Activated naive CD4-positive, alpha-beta T cell treated with Interleukin-2 at 50 U/mL for 16 hours (primary cell): ENCODE measurements at places on chromosomes 1 and 21.

GRCh38 chr21:14486869-14487268, 59.2 kb downstream of the SAMSN1 start:
- DNase-seq, result no peak

- DNase-seq, result no peak
Observed at GRCh38 chr1:229856009-229856650, 210.9 kb upstream of the GALNT2 start.

DNA sequence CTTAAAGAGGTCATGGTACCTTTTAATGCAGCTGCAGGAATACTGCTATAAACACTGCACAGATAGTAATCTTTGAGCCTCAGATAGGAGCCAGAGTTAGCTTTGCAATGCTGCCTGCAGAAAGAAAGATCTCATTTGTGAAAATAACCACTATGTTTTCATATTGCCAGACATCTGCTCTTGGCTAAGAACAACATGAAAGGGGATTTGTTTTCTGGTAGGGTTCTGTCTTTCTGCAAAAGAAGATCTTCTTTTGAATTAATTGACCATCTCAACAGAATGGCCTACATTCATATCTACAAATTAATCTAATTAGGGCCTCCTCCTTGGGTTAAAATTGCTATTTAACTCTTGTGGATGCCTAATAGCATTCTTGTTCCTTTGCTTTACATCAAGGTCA, 177.6 kb upstream of the DPYD start:
- DNase-seq, result no peak

DNA sequence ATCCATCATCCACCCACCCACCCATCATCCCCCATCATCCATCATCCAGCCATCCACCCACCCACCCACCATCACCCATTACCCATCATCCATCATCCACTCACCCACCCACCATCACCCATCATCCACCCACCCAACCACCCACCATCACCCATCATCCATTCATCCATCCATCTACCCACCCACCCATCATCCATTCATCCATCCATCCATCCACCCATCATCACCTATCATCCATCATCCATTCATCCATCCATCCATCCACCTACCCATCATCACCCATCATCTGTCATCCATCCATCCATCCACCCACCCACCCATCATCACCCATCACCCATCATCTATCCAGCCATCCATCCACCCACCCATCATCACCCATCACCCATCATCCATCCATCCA, 81.5 kb downstream of the ADARB1 start:
- no peak for DNase-seq

DNA sequence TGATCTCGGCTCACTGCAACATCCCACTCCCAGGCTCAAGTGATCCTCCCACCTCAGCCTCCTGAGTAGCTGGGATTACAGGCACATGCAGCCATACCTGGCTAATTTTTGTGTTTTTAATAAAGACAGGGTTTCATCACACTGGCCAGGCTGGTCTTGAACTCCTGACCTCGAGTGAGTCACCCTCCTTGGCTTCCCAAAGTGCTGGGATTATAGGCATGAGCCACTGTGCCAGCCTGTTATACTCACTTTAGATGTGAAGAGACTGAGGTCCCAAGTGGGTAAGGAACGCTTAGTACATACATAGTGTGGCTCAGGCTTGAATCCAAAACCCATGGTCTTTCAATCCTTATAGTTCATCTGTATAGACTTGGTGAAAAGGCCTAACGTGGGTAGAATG, 63.7 kb upstream of the EPS8L3 start:
- no peak for DNase-seq

- no peak for DNase-seq
Observed at GRCh38 chr1:5917281-5917590, 75.0 kb downstream of the NPHP4 start.

DNA sequence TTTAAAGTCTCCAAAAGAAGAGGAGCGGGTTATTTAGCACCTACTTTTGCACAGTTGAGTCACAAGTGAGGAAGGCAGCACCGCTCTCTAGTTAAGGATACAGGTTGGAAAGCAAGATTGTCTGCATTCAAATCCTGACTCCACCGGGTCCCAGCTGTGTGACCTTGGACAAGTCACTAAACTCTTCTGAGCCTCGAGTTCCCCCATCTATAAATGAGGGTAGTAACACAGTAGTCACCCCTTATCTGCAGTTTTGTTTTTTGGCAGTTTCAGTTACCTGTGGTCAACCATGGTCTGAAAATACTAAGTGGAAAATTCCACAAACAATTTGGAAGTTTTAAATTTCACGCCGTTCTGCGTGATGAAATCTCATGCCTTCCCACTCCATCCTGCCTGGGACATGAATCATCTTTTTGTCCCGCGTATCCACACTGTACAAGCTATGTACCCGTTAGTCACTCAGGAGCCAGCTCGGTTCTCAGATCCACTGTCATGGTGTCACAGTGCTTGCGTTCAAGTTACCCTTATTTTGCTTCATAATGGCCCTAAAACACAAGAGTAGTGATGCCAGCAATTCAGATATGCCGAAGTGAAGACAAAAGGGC, 49.4 kb downstream of the CAPZB start:
- DNase-seq, result peak; percentile 51

DNA sequence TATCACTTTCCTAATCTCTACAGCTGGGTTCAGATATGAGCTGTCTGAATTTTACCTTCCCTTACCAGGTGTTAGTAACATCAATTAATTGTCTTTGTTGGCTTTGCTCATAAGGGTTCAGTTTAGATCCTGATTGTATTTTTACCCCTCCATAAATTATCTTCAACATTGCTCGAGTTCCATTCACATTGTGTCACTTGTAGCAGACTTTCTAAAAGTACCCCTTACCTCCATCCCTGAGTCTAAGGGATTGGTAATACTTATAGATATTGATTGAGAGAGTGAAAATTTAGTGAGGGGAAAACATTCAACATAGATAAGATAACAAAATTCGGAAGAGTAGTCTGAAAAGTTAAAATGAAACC, 7.3 kb downstream of the RASAL2 start:
- no peak for DNase-seq

DNA sequence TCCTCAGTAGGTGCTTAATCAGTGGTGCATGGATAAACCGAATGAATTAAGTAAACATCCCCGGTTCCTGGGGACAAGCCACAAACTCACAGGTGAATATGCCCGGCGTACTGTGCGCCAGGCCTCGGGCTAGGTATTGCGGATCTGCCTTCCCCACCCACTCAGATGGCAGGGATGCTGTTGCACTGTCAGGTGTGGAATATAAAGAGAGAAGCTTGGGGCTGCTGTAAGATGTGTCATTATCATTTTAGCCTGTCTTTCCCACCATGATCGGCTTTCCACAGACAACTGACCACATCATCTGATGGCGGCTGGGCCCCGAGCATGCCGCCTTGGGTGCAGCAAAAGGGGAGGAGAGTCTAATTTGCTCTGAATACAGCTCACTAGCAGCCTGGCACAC, 45.4 kb upstream of the LRP8 start:
- DNase-seq, result no peak

GRCh38 chr1:109477821-109478220, 5.9 kb upstream of the ATXN7L2 start:
- DNase-seq, result no peak

GRCh38 chr1:93694039-93694438, 12.4 kb upstream of the BCAR3 start:
- no peak for DNase-seq

DNA sequence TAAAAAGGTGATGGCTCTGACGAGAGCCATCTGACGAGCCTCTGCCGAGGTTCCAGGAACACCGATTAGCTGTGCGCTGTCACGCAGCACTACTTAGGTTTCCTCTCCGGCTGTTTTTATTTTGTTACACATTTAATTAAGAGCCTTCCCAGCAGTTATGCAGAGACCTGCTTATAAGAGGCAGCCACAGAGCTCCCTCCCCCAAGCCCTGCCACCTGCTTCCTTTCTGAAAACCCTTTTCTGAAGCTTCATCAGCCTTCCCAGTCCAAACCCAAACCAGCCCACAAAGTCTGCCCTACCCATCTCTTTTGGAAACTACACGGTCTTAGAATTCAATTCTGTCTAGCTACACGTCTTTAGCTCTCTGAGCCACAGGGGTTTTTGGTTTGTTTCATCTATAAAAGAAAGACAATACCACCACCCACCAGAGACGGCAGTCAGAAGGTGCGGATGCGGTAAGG, 49.1 kb downstream of the ERI3 start:
- DNase-seq, result no peak

GRCh38 chr1:165915932-165916348, 88.5 kb downstream of the UCK2 start:
- no peak for DNase-seq

DNA sequence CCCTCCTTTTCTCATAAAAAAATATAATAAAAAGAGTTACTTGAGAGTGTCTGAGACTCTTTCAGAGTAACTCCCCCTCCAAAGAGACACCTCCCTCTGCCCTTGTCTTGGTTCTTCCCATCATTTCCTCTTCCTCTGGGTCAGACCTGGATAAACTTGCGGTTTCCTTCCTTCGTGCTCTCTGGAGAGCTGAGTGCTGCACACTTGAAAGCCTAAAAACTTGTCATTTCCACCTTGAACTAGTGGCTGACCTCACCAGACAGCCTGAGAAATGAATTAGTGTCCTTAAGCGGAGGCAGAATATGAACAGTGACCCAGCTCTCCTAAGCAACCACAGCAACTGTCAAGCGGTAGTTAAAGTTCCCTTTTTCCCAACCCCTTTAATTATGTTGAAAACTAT, 88.4 kb upstream of the PROX1 start:
- no peak for DNase-seq

GRCh38 chr1:8848663-8849386, 29.7 kb downstream of the ENO1 start:
- DNase-seq, result peak; percentile 76

DNA sequence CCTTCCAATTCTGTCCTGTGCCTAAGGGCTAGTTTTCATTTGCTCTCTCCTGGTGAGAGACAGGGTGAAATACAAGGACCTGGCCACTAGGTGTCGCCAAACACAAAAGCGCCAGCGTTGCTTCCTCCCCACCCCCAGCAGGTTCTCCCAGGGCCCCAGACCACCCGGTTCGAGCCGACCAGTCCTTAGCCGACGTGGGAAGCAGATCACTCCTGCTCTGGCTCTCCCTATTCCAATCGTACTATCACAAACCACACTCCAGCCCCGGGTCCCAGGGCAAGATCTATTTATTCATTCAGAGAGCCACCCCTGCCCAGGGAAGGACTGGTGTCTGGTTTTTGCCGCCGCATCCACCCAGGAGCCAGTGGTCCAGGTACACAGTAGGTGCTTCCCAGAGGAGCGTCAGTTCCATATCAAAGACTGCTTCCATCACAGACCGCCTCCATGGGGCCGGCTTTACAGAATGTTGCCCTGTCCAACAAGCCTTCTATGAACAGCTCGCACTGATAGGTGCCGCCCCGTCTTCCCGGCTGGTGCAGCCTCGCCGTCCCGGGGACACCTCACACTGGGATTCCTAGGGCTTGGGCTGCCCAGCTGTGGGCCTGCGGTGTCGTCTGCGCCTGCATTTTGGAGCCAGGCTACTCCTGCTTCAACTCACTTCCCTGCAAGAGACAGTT, 35.0 kb downstream of the CTNNBIP1 start:
- DNase-seq, result peak; percentile 76

DNA sequence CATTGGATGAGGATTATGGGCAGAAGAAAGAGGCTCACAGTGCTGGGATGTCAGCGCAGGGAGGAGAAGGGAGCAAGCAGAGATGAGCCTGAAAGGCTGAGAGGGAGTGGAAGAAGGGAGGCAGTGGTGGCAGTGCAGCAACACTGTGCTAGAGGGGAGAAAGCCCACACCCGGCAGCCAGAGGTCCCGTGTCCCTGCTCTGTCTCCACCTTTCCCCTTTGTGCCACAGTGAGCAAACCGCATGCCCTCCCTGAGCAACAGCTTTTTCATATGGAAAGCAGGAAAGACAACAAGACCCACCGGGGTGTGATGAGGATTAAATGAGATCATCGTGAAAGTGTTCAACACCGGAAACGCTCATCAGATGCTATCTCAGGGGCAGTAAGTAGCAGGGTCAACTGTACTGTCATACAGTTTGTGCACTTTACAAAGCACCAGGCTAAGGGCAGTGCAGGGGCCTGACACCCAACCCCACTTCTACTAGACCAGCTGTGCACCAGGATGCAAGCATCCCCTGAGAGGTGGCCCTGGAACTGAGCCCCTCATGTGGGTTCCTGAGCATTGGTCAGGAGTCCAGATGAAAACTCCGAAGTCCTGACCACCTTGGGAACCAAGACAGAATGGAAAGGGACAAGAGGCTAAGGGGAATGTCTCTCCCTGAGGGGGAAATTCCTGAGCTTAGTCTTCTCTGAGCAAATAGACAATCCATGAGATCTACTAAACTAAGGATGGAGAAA, 9.1 kb downstream of the NHLH1 start:
- DNase-seq, result no peak

GRCh38 chr1:78101051-78101450, 55.3 kb downstream of the GIPC2 start:
- no peak for DNase-seq

DNA sequence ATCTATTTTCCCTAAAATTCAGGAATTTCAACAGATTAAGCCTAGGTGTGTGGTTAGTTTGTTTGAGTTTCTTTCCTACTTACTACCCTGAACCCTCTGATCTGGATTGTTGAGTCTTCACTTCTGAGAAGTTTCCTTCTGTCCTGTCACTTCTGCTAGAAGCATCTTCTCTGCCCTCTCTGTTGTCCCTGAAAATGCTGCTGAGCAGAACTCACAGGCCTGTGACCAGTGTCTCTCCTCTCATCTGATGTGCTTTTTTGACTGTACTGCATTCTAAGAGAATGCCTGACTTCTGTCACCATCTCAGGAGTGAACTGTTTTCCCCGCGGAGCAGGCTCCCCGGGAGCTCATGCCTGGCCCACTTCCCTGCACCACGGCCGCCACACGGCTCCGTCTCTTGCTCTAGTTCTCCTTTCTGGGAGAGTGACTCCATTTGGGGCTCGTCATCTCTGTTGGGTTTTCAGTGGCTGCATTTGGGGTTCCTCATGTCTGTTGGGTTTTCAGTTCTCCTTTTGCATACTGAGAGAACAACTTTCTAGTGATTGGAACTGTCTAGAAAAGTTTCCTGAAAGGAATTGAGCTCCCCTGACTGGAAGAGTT, 77.9 kb downstream of the POFUT2 start:
- no peak for DNase-seq

DNA sequence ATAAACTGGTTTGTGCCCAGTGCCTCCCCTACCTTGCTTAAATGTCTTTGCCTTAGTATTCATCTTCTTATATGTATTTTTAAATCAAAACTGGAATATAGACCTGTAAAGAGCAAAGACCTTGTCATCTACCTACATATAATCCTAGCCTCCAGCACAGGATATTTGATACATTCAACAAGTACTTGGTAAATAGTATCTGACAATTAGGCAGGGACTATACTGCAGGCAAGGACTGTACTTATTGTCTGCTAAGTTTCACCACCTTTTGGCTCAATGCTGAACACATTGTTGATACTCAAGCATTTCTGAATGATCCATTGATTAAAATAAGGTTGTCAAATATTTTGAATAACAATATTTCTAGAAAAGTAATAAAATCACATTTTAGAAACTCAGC, 96.4 kb downstream of the PKN2 start:
- DNase-seq, result no peak

DNA sequence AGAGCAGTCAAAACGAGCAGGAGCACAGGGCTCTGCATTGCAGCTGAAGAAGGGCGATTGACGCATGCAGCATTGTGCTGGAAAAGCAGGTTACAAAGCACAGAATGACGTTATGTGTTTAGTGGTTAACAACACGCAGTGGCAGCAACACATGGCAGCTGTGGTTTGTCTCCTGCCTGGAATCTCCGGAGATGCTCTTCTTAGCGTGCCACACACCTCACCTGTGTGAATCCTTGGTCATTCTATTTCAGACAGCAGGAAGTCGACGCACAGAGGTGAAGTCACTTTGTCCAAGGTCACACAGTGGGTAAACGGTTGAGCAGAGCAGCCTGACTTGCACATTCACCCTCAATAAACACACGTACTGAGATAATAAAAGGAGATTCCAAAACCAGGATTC, 14.7 kb downstream of the OBSCN start:
- no peak for DNase-seq
